Activated CD8-positive, alpha-beta T cell treated with anti-CD3 and anti-CD28 coated beads, Interleukin-2, amount 10 ng/mL, durations not matched to agents 7 days and 5 days (primary cell): ENCODE measurements at places on chromosomes 7 and 10.

DNA sequence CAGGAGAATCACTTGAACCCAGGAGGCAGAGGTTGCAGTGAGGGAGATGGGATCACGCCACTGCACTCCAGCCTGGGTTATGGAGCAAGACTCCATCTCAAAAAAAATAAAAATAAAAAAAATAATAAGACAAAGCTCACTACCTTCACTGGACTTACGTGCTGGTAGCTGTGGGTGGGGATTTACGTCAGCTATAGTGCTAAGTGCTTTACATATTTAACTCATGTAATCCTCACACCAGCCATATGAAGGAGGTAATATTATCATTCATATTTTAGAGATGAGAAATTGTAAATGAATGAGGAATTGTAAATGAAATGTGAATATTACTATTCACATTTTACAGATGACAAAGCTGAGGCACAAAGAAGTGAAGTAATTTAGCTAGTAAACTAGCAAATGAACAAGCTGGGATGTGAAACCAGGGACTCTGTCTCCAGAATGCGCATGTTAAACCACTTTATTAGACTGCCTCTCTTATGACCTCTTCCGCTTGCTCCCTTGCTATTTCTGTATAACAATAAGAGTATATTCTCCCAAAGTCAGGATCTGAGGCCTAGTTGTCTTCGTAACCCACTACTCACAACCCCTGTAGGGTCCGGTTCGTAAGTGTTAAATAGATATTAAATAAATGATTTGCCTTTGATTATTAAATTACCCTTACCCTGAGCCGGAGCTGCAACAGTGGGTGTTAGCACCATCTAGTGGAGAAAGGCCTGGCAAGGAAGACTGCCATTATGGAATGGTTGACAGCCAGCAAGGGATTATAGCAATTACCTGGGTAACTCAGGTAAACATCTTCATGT lies 70.2 kb downstream of the HTR7 start:
- DNase-seq = peak; percentile 22
- H3K36me3 ChIP-seq = no peaks in the 10 kb centered on the region
- H3K27me3 ChIP-seq = peaks cover 4% of the 10 kb centered on the region
- H3K4me3 ChIP-seq = no peak overlapping the region
- H3K4me1 ChIP-seq = peaks cover 8% of the 10 kb centered on the region

DNA sequence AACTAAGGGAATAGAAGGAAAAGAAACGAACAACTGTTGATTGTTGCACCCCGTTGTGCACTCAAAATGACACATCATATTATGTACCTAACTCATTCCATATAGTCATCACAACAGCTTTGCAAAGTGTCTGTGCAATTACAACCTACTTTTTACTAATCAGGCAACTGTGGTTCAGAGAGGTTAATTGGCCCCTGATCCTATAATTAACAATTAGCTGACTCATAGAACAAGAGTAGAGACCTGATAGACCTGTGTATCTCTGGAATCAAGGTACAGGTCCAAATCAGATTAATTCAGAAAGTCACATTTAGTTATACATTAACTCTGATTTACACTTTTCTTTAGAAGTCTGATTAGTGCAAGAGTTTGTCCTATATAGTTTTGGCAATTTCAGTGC lies 122.5 kb upstream of the CDK13 start:
- H3K27me3 ChIP-seq = peaks cover 39% of the 10 kb centered on the region
- H3K27ac ChIP-seq = no peak overlapping the region
- peaks cover 5% of the 10 kb centered on the region for H3K4me1 ChIP-seq
- no peak overlapping the region for H3K4me3 ChIP-seq
- no peaks in the 10 kb centered on the region for H3K36me3 ChIP-seq

- no peak within 1 kb of the TSS for H3K27ac ChIP-seq
- H3K4me3 ChIP-seq = no peak within 1 kb of the TSS
- H3K36me3 ChIP-seq = no peaks in the 10 kb centered on the region
- no peak for DNase-seq
Observed at GRCh38 chr7:11831736-11832495, at the start of gene THSD7A. Gene THSD7A (minus strand): TSS chr7:11832198. CDS start chr7:11831946, 252 bp downstream.

DNA sequence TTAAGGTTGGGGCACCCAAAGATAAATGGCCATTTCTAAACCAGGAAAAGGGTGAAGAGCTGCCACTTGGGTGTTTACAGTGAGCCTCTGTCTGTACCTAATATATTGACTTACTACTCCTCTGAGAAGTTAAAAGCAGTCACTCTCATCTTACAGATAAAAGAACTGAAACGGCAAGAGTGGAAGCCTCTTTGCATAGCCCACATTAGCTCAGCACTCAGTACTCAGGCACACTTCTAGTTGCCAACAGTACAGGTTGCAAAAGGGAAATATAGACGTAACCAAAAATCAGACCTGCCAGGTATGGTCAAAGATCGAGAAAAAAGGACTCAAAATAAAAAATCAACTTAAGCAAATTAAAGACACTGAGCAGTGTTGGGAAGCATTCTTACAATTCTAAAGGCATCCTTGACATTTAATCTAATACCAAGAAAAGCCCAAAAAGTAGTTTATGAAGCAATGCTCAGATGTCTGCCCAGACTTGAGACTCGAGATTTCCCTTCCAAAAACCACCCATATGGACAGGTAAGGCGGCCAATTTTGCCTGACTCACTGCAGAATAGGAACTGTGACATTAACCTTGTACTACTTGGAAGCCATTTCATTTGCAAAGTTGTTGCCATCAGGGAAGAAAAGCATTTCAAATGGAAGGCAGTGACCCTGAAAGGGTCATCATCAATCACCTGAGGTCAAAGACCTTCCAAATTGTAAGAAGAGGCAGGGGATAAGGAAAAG lies 139.3 kb downstream of the SLC25A13 start:
- H3K4me3 ChIP-seq = no peak overlapping the region
- peaks cover 9% of the 10 kb centered on the region for H3K36me3 ChIP-seq
- no peaks in the 10 kb centered on the region for H3K27me3 ChIP-seq
- no peak for DNase-seq
- H3K27ac ChIP-seq = no peak overlapping the region
- H3K4me1 ChIP-seq = no peaks in the 10 kb centered on the region

- peaks cover 2% of the 10 kb centered on the region for H3K36me3 ChIP-seq
- H3K27me3 ChIP-seq = no peaks in the 10 kb centered on the region
- no peak overlapping the region for H3K4me3 ChIP-seq
- no peak overlapping the region for H3K27ac ChIP-seq
- DNase-seq = no peak
Observed at GRCh38 chr10:35501923-35502322, 103.2 kb upstream of the GJD4 start.
